ENCODE measurements at places on chromosomes 3 and 15. TPM values are rescaled to one million over a fixed set of nuclear protein-coding genes. Genes with fewer than 3 reads are reported as not detected.

FGD5 gene
- not detected for total RNA-seq

DNA sequence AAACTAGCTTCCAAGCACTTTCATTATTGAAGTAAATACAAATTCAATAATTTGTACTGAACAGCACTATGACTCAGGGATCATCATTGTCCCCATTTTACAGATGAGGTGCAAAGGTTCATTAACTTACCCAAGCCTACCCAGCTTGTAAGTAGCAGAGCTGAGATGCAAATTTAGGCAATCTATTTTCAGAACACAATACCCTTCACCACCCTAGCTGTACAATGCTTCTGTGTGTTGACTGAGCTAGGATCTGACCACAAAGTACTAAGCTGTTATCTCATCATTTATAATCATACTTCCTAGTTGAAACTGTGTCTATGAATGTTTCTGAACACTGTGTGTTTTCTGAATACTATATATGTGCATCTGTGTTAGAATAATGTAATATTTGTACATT, 3.2 kb upstream of the ILDR1 start:
- peaks cover 21% of the 10 kb centered on the region for H3K27me3 ChIP-seq
- no peak overlapping the region for H3K27ac ChIP-seq
- H3K4me3 ChIP-seq: no peak overlapping the region
- no peak for DNase-seq

AEN gene
- total RNA-seq: 25.1 TPM

DNA sequence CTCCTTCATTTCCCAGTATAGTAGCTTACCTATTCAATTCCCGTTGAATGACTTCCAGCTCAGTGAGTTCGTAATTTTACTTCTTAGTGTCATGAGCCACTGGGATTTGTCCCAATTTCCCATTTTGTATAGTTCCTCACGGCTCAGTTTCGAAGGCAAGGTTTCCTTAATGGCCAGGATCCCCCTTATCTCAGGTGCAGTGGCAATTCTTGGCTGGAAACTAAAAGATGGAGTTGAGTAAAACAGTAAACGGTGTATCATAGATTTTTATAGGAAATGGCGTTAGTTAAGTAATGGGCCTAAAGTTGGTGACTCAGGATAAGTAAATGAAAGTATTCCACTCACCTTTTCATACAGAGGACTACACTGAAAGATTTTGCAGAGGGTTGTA, 522 bp upstream of the LMLN start:
- peaks cover 36% of the 10 kb centered on the region for H3K4me1 ChIP-seq
- H3K27me3 ChIP-seq: no peaks in the 10 kb centered on the region
- peak overlapping the region; percentile 89 for H3K27ac ChIP-seq
- peak overlapping the region; percentile 89 for H3K4me3 ChIP-seq
- H3K36me3 ChIP-seq: peaks cover 21% of the 10 kb centered on the region

DNA sequence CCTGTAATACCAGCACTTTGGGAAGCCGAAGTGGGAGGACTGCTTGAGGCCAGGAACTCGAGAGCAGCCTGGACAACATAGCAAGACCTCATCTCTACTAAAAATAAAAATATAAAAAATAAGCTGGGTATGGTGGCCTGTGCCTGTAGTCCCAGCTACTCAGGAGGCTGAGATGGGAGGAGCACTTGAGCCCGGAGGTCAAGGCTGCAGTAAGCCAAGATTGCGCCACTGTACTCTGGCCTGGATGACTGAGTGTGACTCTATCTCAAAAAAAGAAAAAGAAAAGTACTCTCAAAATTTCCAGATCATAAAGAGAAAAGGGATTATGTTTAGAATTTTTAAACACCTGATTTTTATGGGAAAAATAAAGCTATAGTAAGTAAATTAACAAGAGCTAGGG, 24.1 kb downstream of the SLC51A start:
- H3K27me3 ChIP-seq: no peaks in the 10 kb centered on the region
- H3K36me3 ChIP-seq: peaks cover 47% of the 10 kb centered on the region
- no peak overlapping the region for H3K27ac ChIP-seq
- no peak for DNase-seq
- no peak overlapping the region for H3K4me3 ChIP-seq
- peaks cover 14% of the 10 kb centered on the region for H3K4me1 ChIP-seq

DNA sequence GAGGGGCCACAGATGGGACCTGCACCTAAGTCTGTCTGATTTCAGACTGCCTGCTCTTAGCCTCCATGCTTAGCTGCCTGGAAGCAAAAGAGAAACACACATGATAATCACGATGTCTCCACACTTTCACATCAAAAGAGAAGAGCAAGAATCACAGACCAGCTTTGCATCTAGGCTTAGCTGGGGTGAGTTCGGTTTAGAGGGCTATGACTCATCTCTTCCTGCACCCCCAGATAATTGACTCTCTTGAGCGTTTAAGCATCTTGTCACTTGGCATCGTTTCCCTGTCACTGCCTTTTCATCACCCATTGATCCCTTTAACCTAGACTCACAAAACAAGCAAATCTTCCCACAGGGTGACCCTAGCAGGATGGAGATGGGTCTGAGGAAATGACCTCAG, 124.0 kb downstream of the NTRK3 start:
- H3K4me1 ChIP-seq: no peaks in the 10 kb centered on the region
- no peaks in the 10 kb centered on the region for H3K27me3 ChIP-seq
- H3K27ac ChIP-seq: no peak overlapping the region
- no peaks in the 10 kb centered on the region for H3K36me3 ChIP-seq
- no peak for DNase-seq

Measured in osteocyte (in vitro differentiated cells).